H54 (cell line): ENCODE measurements at places on chromosomes 5 and 9.

DNA sequence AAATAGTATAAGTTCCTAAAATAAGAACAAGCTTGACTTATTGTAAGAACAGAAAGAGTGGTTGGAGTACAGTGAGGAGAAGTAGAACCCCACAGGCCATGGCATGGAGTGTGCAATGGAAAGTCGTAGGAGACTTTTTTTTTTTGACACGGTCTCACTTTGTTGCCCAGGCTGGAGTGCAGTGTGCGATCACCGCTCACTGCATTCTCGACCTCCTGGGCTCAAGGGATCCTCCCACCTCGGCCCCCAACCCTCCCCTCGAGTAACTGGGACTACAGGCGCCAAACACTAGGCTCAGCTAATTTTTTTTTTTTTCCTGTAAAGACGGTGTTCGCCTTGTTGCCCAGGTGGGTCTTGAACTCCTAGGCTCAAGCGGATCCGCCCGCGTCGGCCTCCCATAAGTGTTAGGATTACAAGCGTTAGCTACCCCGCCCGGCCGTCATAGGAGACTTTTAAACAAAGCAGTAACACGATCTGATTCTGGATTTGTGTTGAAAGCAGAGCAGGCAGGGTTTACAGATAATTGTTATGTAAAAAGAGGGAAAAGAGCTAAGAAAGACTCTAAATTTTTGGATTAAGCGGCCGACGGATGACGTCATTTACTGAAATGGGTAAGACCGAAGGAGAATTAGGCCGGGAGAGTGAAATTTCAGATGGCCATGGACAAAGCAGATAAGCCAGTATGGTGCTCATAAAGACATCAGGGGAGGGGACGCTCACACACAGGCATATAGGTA, 752 bp downstream of the TSTD2 start:
- no peak for DNase-seq

- no peak for DNase-seq
Measured at GRCh38 chr5:156922207-156922792, 40.7 kb downstream of the TIMD4 start.

GRCh38 chr5:173196133-173196952, 38.7 kb downstream of the NKX2-5 start:
- DNase-seq = no peak

DNA sequence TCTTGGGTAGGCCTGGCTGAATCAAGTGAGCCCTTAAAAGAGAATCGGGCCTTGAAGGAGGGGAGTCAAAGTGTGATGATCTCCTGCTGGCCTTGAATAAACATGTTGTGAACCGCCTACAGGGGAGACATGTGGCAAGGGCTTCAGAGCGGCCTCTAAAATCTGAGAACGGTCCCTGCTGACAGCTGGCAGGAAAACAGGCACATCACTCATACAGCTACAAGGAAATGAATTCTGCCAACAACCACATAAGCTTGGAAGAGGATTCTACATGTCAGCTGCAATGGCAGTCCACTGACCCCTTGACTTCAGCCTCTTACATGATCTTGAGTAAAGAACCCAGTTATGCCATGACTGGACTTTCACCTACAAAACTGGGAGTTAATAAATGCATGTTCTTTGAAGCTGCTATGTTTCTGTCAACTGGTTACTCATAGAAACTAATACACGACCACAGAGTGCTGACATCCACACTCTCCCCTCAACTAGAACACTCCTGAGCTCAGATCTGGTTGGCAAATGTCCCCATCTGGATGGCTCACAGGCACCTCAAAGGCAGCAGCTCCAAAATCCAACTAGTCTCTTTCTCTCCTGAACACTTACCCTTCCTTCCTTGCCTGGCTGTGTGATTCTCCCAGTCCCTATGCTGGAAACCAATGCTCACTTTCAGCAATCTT, 333.1 kb downstream of the ASTN2 start:
- DNase-seq = no peak
